ENCODE measurements at places on chromosomes 3 and 15.

GRCh38 chr15:95684126-95684525 lies 646.4 kb upstream of the NR2F2 start:
- no peak for DNase-seq

DNA sequence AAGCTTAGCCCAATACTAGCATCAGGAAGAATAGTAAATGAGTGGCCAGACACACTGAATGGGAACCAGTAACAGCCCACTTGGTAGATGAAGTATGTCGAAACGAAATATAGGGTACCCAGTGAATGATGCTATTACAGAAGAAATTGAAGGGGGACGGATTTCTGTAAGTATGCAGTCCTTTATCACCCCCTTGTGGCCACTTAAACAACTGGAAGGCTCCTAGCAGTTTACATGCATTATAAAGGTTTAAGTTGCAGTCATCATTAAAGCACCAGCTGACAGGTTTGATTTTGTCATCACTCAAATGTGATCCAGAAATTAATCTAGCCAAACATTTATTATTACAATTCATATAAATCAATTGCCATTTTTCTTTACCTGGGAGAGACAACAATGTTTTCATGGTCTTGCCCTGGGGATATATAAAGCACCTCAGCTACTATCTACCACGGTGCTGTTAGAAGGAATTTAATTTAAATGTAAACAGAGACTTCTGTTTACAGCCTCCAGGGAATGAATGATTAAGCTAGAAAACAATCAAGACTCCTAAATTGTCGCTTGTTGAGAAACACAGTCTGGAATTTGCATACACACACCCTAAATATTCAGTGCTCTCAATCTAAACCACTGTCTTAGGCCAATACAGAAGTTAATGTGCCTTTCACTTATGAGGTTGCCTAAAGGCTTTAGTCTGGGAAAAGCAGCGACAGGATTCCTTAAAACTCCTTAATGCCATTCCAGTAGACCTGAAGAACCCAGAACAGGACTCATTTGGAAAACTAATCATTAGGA lies 7.8 kb downstream of the EIF1B start:
- peak; percentile 16 for DNase-seq

DNA sequence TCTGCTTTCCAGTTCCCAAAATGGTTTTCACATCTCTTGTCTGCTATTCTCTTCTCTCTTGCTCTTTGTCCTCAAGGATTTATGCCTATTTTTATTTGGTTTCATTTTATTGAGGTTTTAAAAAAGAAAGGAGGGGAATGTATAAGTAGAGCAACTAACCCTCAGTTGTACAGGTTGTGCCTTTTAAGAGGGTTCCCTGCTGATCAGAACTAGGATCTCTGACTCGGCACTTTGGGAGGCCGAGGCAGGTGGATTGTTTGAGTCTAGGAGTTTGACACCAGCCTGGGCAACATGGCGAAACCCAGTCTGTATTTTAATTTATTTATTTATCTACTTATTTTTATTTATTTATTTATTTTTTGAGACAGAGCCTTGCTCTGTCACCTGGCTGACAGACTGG lies 123.6 kb downstream of the ZNF609 start:
- DNase-seq: no peak

- no peak for DNase-seq
These were observed 54.0 kb upstream of the MYZAP start for GRCh38 chr15:57537488-57538264.

DNA sequence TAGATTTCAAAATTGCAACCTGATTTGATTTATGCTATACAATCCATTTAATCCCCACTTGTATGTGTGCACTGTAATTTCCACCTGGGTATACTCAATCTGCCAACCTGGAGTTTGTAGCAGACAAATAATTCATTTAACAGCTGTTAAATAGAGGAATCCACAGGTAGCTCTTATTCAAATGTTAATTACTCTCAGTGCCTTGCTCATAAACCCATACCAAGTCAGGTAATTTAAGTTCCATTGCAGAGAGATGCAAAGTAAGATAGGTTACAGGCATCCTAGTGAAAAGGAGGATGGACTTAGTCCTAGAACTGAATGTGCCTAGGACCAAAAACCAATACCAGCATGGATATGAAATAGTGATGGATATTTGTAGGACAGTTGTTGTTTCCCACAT lies 674.2 kb downstream of the TBL1XR1 start:
- DNase-seq: no peak

GRCh38 chr3:192931825-192932224 lies 14.2 kb upstream of the MB21D2 start:
- DNase-seq: no peak

Measured in NCI-H1092 (cell line).